Sciatic nerve (tissue), 2 donors: ENCODE measurements at places on chromosomes 13 and 19.

DNA sequence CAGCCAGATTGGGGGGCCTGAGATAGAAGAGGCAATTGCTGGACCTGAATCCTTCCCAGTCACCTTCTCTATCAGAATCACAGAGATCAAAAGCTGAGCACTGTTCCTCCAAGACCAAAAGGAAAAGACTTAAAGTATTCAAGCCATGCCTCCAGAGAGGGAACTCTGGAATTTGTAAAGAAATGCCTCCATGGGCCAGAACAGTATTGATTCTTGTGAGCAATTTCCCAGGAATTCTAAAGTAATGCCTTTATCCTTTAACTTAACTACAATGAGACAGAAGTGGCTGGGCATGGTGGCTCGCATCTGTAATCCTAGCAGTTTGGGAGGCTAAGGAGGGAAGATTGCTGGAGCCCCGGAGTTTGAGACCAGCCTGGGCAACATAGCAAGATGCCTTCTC is 148.8 kb downstream of the FLT1 start:
- no peak for DNase-seq

GRCh38 chr13:68897331-68897928 is 1210.2 kb upstream of the ATXN8OS start:
- no peak for DNase-seq

GRCh38 chr13:96816261-96816660 is 178.0 kb downstream of the OXGR1 start:
- DNase-seq: no peak

DNA sequence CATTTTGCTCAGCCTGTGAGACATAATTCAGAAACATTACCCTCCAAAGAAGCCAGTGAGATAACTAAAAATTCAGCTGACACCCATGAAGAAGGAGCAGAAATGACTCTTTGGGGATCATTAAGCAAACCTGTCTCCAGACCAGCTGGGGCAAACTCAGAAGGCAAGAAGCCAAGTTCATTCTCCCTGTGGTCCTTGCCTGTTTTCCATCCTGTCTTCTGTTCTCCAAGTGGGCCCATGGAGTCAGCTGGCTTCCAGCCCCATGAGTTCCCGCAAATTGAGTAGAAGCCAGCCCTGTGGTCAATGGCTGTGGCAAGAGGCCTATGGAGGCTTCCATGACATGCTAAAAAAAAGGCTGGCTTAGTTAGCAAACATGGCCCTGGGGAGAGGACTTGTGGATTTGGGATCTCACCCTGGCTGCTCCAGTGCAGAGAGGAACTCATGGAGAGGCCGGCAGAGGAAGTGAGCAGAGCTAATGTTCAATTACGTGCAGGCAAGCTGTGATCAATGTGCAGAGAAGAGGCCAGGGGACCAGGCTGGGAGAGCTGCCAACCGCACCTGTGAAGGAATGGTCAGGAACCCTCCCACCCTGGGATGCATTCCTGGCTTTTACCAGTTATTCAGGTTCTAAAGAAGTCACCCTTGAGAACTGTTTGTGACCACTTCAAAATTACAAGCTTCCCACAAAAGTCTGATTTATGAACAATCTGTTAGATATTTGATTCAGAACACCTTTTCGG is 229.1 kb downstream of the TSHZ3 start:
- DNase-seq: no peak

DNA sequence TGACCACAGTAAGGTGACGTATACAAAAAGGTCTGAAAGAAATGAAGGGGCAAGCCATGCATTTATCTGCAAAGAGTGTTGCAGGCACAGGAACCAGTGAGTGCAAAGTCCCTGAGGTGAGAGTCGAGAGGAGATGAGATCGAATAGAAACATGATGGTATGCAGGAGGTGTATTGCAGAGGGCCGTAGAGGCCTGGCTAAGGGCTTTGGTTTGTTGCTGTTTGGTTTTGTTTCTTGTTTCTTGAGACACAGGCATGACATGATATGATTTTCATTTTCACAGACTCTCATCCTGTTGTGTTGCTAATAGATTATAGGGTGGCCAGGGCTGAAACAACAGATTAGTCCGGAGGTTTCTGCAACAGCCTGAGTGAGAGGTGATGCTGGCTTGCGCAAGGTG is 80.4 kb downstream of the HSPH1 start:
- DNase-seq: no peak

- no peak for DNase-seq
Measured at GRCh38 chr19:14603990-14604387, 21.1 kb downstream of the CLEC17A start.

- DNase-seq: no peak
Measured at GRCh38 chr13:33561627-33562026, 256.3 kb upstream of the RFC3 start.

DNA sequence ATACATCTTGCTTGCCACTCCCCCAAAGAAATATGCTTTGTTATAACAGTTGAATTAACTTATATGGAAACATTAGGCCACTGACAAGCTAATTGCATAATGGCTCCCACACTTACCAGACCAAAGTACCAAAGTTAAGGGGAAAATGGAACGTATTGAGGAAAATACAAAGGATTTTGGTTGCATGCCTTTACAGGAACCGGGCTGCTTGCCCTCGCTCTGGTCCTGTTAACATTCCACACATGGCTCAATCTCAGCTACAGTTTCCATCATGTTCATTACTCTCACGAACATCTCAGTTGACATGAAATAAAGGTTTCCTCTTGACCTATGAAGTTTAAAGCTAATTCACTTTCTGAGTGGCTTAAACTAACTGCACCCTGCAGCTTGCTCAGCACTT is 220.7 kb upstream of the RXFP2 start:
- no peak for DNase-seq

DNA sequence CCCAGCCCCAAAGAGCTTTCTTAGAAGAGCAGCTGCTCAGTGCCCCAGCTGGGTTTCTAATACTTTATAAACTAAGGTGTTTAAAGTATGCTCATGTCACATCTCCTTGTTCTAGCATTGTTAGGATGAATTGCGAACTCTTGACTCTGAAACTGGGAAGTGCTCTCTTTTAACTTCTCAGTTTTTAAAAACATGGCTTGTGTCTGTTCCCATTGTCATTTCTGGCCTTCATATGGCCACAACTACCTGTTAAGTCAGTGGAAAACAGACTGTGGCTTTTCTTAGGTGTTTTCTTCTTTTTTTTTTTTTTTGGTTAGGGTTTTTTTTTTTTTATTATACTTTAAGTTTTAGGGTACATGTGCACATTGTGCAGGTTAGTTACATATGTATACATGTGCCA is 164.7 kb downstream of the KCNRG start:
- DNase-seq: no peak

DNA sequence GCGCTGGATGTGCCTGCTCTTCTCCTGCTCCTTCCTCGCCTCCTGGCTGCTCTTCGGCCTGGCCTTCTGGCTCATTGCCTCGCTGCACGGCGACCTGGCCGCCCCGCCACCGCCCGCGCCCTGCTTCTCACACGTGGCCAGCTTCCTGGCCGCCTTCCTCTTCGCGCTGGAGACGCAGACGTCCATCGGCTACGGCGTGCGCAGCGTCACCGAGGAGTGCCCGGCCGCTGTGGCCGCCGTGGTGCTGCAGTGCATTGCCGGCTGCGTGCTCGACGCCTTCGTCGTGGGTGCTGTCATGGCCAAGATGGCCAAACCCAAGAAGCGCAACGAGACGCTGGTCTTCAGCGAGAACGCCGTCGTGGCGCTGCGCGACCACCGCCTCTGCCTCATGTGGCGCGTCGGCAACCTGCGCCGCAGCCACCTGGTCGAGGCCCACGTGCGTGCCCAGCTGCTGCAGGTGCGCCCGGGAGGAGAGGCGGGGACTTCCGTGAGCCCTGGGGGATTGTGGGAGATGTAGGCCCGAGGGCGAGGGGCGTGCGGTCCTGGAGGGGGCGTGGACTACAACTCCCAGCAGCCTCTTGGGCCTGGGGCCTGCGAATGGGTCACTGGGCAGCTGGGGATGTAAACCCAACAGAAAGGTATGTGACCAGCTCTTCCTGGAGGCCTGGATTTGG is 6.7 kb downstream of the KCNJ14 start:
- DNase-seq: no peak

- DNase-seq: no peak
Measured at GRCh38 chr13:51970349-51970748, 40.9 kb downstream of the ATP7B start.

GRCh38 chr19:11306337-11306736 is 10.4 kb downstream of the TSPAN16 start:
- DNase-seq: no peak

- no peak for DNase-seq
Measured at GRCh38 chr13:66532146-66532545, 698.0 kb downstream of the PCDH9 start.

- DNase-seq: no peak
Measured at GRCh38 chr13:29369060-29369743, 226.3 kb downstream of the SLC7A1 start.

DNA sequence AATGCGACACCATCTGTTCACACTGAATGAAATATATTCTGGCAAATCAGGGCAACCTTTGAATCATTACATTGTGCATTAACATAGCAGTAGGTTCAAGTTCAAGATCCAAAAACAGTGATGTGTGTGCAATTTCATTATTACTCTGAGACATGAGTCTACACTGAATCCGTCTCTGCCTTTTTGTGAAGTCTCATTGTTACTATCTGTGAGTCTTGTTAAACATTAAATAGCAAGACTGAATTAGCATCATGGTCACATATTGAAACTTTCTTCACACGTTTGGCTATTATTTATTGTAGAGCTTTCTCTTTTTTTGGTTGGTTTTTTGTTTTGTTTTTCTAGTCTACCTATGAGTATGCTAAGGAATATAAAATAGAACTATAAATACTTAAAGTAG is 117.1 kb upstream of the SLITRK5 start:
- no peak for DNase-seq

DNA sequence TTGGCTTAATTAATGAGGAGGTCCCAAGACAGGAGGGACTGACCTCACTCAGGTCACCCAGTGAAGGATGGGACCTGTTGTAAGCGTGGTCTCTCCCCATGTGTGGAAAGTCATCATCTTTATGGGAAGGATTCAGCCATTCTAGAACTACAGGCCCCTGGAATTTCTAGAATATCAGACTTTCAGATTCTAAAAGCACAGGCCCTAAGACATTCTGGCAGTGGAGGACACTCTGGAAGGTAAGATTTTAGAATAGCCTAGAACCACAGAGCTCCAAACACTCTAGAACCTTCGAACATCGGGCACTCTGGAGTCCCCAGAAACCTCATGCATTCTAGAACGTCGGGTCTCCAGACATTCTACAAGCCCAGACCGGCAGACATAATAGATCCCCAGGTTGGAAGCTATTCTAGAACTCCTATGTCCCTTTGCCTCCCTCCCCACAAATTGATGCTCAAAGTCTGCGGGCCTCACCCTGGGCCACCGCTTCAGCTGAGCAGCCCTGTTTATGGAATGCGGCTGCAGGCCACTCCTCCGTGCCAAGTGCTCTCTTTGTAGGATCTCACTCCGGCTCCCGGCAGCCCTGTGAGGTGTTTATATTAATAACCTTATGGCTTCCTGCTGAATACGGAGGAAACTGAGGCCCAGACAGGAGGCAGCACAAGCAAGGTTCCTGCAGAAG is 1.9 kb upstream of the KLK15 start:
- no peak for DNase-seq

- DNase-seq: no peak
Measured at GRCh38 chr13:110239280-110240125, 67.5 kb downstream of the COL4A1 start.

DNA sequence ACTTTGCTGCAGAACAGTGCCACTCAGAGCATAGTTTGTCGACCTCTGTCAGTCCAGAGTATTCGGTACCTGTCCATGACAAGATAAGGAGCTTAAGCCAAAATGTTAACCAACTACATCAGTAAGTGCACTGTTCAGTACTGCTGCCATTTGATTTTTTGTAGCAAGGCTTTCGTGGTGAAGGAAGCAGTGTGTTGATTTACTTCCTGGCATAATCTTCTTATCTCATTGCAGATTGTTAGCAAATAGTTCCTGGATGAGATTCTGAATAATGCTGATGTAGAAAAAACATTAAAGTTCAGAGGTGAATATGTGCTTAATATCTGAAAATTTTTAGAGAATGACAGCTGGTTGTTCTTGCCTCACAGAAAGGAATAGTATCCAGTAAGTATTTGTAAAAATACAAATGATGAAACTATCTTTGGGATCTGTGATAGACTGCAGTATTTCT is 85.7 kb downstream of the LRRC63 start:
- no peak for DNase-seq

- DNase-seq: no peak
Measured at GRCh38 chr19:8512115-8512967, 1.6 kb downstream of the ZNF414 start.

DNA sequence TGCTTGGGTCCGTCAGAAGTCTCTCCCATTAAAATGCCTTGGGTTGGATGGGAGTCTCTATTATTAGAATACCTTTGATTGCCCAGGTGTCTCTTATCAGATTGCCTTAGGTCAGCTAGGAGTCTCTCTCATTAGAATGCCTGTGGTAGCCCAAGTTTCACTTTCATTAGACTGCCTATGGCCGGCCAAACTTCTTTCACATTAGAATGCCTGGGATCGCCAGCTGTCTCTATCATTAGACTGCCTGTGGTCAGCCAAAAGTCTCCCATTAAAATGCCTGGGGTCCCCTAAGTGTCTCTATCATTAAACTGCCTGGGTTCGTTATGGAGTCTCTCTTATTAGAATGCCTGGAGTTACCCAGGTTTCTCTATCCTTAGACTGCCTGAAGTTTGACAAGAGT is 1476.7 kb downstream of the UQCRFS1 start:
- DNase-seq: peak; percentile 8

GRCh38 chr13:36480726-36481427 is 48.6 kb downstream of the CCNA1 start:
- no peak for DNase-seq

DNA sequence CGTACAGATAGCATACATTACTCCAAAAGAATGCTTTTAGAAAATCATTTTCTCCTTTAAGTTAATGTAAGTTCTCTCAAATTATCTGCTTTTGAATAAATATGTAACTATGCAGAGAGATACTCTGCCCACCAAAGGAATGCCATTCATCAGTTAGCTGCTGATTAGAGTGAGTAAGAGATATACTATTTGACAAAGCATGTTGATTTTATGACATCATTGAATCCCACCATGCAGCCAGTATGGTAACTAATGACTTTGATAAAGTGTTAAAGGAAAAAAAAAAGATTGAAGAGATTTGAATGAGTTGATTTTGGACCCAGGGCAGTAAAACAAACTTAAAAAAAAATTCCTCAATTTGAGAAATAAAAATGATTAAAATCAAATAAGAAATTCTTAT is 521.5 kb downstream of the SLITRK6 start:
- no peak for DNase-seq

GRCh38 chr13:111204438-111205177 is 89.5 kb downstream of the ARHGEF7 start:
- DNase-seq: peak; percentile 85

GRCh38 chr13:34343413-34343940 is 525.5 kb downstream of the RFC3 start:
- no peak for DNase-seq
